Kasumi-1 (cell line): ENCODE measurements at places on chromosomes 3 and 15.

- DNase-seq: no peak
Measured at GRCh38 chr15:29039466-29040369, 153.9 kb downstream of the APBA2 start.

DNA sequence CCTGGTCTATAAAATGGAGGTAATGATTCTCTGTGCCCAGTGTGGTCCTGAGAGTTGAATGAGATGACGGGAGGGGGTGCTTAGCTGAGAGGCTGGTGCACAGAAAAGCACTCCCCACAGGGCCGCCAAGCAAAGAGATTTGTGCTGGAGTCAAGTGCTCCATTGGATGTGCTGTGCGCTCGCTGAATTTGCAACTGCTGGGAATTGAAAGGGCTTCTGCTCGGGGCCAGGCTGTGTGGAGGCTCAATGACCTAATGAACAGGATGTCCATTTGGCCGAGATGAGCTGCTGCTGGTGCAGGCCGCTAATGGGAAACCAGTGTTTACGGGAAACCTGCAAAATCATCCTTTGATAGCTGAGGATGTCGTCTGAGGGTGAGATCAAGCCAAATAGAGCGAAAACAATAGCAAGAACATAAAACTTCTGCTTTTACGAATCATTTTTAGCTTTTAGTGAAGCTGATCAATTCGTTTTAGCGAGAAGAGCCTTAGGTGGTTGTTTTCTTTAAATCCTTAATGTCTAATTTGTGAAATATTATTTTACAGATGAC lies 211.7 kb downstream of the GABRG3 start:
- DNase-seq: no peak

GRCh38 chr3:177449360-177450006 lies 252.2 kb upstream of the TBL1XR1 start:
- DNase-seq: peak; percentile 42

DNA sequence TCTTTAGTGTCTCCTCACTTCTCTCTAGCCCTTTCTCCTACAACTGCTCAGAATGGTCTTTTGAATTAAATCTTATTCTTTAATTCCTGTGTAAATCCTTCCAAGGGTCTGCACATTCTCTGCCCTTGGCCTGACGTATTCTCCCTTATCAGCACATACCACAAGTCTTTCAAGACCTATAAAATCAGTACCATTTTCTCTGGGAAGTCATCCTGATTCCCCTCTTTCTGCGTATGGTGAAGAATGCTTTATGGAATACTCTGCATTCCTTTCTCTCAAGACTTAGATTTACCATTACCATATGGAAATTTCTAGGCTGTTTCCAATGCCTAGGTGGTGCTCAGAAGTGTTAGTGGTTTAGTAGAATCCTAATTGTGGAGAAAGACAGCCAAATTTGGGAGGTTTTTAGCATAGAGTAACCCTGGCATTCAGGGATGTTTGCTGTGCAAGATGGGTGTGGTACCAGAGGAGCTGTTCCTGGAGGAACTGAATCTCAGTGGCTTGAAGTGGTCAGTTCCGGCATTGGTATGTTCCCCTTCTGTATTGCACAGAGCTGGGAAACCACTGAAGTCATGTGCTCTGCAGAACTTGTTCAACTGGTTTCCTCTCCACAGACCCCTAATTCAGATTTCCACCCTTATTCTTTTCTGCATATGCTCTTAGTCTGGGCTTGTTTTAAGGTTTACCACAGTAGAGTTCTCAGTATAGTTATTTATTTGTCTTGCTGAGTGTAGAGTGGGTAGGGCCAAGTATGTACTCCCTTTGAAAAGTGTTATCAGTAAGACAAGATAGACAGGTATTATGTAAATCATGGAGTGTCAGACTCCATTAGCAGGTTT lies 24.5 kb downstream of the IQGAP1 start:
- peak; percentile 83 for DNase-seq

DNA sequence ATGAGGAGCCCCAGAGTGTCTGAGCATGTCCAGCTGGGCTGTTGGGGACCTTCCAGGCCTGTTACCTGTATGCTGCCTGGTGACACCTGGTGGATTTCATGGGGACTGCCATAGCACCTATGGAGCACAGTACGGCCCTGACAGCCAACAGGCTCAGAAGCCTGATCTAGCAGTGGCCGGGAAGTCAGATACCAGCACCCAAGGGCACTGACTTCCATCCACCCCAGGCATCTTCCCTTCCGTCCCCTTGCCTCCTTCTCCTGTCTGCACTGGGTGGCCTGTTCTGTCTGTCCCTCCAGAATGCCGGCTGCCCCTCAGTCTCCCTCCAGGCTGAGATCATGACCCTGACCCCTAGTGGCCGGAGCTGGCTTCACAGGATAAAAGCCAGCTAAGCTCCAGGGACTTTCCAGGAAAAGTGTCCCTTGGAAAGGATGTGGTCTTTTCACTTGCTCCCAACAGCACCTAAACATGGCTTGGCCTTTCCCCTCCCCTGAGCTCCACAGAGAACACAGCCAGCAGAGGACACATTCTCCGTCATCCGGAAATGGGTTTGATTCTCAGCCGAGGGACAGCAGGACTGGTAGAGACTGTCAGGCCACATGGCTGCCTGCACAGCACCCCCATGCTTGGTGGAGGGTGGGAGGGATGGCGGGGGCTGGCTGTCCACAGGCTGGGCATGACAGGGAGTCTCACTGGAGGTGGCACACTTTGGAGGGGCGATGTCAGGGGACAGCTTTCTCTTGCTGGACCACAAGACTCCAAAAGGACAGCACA lies 9.5 kb downstream of the RPS17 start:
- DNase-seq: no peak

- DNase-seq: peak; percentile 35
Measured at GRCh38 chr3:116863822-116864589, 154.4 kb downstream of the TUSC7 start.

DNA sequence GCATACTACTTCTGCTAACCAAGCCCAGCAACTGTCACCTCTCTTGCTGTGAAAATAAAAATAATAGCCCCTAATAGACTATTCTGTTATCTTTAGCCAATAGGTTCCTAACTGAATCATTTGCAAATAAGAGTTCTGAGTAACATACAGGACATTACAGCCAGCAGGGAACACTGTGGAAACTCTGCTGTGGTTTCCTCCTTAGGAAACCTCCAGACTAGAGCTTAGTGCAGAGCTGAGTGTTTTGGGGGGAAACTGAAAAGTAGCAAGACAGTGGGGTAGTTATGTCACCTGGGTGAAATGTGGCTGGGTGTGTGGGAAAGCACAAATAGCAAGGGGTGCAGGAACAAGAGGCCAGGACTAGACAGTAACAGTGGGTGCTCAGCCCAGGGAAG lies 32.4 kb downstream of the DZIP1L start:
- DNase-seq: no peak

- DNase-seq: no peak
Measured at GRCh38 chr15:59296181-59296617, 76.5 kb downstream of the MYO1E start.

DNA sequence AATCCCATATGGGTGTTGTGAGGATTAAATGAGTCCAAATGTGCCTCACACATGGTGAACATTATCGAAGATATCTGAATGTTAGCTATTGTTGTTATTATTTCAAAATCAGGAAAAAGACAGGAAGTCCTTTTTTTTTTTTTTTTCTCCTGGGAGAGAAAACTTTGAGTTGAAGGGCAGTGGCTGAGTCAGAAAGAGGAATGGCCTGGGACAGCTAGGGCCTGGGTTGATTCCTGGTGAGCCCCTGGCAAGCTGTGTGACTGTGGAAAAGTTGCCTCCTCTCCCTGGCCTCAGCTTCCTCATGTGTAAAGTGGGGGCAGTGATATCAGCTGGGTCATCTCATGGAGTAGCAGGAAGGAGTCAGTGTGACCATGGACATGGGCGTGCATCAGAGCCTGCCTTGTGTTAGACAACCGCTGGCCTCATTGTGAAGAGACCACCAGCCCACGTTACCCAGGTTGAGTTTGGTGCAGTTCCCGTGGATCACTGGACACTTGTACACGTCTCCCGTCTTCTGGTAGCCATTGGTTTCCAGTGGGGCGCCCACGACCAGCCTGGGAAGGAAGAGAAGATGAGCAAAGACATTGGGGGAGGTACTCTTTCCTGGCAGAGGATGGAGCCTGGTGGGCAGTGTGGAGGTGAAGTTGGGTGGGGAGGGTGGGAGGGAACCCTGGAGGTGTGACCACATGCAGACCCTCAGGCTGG lies 63.1 kb downstream of the ITGA11 start:
- no peak for DNase-seq

GRCh38 chr15:74156678-74157411 lies 16.7 kb upstream of the ISLR start:
- DNase-seq: no peak

DNA sequence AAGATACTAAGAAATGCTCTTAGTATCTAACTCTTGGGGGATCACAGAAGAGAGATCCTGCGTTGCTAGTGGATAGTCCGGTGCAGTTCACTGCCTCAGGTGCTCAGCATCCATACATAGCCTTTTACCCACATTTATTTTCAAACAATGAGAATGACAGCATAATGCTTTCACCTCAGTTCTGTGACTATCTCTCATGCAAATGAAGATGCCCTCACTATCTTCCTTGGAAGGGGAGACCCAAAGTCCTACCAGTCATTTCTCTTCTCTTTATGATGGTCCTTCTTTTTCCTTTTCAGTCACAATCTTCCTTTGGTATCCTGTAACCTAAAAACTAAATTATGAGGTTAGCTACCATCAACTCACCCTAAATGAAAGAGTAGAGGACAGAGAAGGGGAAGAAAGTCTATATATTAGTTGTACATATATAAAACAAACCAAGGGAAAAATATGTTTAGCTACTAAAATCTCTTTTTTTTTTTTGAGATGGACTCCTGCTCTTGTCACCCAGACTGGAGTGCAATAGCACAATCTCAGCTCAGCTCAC lies 30.9 kb upstream of the SLC28A2 start:
- no peak for DNase-seq

- DNase-seq: no peak
Measured at GRCh38 chr15:24862726-24863521, 91.9 kb upstream of the SNRPN start.

GRCh38 chr3:124780761-124781475 lies 50.7 kb downstream of the UMPS start:
- no peak for DNase-seq

DNA sequence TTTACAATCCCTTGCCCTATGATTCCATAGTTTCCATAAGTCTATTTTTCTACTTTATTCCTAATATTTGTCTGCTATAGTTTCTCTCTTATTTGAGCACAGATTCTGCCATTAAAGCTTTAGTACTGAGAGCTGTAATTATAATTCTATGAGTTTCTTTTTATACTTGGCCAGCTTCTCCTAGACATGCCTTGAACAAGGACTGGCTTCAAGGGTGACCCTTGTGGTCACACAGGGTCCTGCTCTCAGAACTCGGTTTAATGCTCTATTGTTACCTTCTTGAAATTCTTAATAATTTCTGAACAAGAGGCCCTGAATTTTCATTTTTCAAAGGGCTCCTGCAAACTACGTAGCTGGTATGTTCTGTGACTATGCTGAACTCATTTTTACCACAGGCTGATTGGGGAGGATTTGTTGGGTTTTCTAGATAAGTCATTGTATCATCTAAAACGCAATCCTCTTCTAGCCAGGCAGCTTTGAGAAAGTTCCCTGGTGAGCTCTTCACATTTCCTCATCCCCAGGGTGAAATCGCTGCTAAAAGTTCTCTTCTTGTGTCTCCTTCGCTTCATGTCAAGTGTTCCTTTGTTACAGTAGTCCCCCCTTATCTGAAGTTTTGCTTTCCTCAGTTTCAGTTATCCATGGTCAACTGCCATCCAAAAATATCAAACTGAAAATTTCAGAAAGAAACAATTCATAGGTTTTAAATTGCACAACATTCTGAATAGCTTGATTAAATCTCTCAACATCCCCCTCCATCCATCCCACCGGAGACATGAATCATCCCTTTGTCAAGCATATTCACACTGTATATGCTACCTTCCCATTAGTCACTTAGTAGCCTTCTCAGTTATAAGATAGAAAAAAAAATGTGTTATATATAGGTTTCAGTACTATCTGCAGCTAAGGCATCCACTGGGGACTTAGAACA lies 12.6 kb upstream of the PLCL2 start:
- DNase-seq: no peak

GRCh38 chr15:89502867-89503595 lies 6.6 kb upstream of the RHCG start:
- no peak for DNase-seq

DNA sequence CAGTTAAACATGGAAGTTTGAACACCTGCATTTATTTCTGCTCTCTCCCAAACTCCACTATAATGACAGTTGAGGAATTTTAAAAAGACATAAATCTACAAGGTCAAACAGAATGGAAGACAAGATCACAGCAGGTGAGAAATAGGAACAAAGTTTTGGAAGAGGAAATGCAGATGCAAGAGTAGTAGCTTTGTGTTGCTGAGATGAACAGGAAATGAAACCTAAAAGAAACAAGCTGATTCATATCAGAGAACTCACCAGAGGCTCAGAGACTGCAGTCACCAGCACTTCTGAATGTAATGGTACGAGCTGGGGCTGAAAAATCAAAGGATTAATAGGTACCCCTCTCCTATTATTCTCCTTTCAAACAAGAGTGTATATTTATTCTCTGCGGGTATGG lies 459.9 kb downstream of the RAP2B start:
- no peak for DNase-seq

- no peak for DNase-seq
Measured at GRCh38 chr3:66144568-66145407, 76.0 kb upstream of the SLC25A26 start.

- no peak for DNase-seq
Measured at GRCh38 chr3:62238003-62238402, 135.3 kb downstream of the FEZF2 start.

- peak; percentile 84 for DNase-seq
Measured at GRCh38 chr3:24773798-24774197, 279.1 kb upstream of the THRB start.

GRCh38 chr3:37329465-37329864 lies 155.1 kb upstream of the LRRFIP2 start:
- no peak for DNase-seq

GRCh38 chr15:75952525-75952924 lies 48.8 kb downstream of the FBXO22 start:
- no peak for DNase-seq

DNA sequence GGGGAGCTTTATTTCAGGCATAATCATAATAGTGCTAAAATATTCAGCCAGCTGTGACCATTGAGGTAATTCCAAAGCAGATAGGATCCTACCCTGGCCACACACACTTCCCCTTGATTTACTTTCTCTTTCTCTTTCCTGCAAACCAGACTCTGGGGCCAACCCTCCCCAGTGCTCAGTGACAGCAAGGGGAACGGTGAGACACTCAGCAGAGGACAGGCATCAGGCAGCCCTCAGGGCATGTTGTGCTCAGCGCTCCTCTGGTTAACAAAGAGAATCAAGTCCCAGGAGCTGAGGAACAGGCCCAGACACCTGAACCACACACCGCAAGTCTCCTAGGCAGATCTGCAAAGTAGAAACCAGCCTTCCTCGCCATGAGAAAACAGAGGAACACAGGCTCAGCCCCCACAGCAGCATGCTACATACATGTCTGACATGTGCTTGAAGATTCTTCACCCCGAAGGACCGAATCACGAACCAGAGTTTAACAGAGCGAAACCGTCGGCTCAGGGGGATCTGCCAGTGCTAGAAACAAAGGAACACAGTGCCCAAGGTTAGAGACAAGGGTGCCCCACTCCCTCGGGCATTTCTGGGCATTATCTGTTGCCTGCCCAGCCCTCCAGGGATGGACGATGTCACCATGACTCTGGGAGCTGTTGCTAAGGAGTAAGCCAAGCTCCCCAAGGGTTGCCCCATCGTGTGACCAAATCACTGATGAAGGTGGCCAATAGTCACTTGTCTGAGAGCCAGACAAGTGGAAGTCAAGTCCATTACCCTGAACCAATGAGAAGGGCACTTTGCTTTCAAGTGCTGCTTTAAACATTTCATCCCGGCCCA lies 17.5 kb downstream of the HDC start:
- DNase-seq: peak; percentile 62
